ENCODE measurements at places on chromosomes 13 and 19. TPM values are rescaled to one million over a fixed set of nuclear protein-coding genes. Genes with fewer than 3 reads are reported as not detected.

GRCh38 chr13:97067017-97067895 lies 73.0 kb upstream of the OXGR1 start:
- no peak for DNase-seq

GRCh38 chr13:38830442-38831045 lies 143.7 kb downstream of the FREM2 start:
- no peak for DNase-seq

DNA sequence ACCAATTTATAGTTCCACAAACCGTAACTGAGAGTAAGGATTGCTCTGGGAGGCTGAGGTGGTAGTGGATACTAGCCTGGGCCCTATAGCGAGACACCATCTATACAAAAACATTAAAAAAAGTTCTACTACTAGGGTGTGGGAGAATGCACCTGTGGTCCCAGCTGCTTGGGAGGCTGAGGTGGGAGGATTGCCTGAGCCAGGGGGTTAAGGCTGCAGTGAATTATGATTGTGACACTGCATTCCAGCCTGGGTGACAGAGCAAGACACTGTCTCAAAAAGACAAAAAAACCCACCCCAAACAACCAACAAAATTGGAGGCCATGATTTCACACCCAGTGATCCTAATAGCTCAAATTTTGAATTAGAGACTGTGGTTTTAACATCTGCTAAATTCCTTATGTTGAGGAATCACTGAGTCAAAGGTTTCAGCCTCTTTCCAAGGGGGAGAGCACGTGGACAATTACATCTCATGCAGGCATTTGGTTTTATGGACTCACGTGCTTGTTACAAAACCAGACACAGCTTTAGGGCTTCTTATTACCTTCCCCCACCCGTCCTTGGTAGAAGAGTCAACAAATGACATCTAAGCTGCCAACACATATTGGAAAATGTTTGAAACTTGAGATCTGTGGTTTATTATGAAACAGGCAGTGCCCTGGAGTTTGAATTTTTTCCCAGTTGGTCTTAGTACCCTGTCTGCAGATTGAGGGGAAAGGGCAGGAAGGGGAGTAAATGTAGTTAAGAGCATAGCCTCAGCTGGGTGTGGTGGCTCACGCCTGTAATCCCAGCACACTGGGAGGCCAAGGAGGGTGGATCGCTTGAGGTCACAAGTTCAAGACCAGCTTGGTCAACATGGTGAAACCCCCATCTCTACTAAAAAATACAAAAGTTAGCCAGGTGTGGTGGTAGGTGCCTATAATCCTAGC lies 18.5 kb downstream of the CYP2A6 start:
- DNase-seq, result peak; percentile 3

DNA sequence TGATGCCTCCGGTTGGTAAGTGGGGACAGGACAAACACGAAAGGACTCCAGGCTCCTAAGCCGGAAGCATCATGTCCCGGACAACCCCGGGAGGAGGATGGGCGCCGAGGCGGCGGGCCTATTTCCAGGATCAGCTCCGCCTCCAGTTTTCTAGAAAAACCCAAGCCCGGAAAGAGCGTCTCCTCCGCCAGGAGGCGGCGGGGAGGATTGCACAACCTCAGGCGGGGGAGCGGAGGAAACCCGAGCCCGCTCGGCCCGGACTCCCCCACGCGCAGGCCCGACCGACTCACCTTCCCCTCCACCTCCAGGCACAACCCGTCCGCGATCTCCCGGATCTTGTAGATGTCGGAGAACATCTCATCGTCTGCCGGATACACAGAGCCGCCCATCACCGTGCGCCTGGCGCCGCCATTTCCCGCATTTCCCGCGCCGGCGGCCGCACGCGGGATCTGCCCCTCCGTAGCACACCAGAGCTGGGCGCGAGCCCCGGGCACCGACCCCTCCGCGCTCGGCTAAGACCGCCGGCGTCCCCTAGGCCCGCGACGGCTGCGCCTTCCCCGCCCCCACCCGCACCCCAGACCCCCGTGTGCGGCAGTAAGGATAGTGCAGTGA lies 455 bp downstream of the TPT1 start:
- peak; percentile 92 for DNase-seq

- no peak for DNase-seq
Measured at GRCh38 chr19:46288896-46289588, 7.8 kb upstream of the HIF3A start.

DNA sequence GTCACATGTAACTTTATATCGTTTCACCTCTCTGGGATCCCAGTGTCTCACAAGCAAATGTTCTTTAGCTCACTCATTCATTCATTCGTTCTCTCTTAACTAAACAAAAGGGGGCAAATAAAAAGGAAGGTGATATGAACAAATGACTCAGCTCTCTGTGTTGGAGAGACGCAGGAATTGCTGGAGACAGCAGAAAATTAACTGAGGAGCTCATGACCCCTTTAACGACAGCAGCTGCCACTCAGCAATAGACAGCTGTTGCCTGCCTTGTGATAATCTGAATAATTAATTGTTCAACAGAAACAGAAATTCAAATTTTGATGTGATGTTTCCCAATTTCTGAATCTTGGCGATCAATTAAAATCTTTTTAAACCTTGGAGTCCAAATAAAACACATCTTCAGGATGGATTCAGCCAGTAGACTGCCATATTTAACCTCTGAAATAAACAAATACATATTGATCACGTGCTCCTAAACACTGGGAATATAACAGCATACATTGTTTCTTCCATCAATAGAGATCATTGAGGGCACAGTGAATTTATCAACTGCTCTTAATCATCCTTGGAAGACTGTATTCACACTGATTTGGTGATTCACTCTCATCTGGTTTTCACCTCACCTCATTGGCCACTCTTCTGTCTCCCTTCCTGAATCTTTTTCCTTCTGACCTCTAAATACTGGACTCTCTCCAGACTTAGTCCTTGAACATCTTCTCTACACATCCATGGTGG lies 63.3 kb downstream of the MBNL2 start:
- no peak for DNase-seq

- DNase-seq, result no peak
Measured at GRCh38 chr13:71149046-71149445, 718.0 kb downstream of the DACH1 start.

DNA sequence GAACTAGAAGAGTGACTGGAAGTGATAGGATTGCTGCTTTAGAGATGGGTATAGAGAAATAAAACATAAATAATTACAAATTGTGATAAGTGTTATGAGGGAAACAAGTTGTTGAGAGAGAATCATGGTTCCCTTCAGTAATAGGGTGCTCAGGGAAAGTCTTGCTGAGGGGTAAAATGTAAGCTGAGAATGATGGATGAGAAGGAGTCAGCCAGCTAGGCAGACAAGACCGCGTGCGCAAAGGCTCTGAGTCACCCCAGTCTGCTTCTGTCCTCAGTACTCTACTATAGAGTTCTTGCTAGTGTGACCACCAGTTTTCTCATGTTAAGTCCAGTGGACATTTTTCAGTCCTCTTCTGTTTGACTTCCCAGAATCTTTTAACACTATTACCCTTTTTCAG lies 39.5 kb downstream of the PCCA start:
- peak; percentile 30 for DNase-seq

GRCh38 chr19:32460476-32460875 lies 54.9 kb downstream of the DPY19L3 start:
- no peak for DNase-seq

The ATXN8OS gene
- total RNA-seq, result not detected

The DACT3 gene
- 3.0 TPM for total RNA-seq

The PDS5B gene
- 61.7 TPM for total RNA-seq

The TMEM161A gene
- 17.8 TPM for total RNA-seq

Measured in activated CD4-positive, alpha-beta memory T cell treated with anti-CD3 and anti-CD28 coated beads for 36 hours (primary cell).